ENCODE measurements at places on chromosomes 4 and X.

- no peak for DNase-seq
These were observed 1161.3 kb downstream of the C4orf33 start for GRCh38 chr4:130257271-130257670.

DNA sequence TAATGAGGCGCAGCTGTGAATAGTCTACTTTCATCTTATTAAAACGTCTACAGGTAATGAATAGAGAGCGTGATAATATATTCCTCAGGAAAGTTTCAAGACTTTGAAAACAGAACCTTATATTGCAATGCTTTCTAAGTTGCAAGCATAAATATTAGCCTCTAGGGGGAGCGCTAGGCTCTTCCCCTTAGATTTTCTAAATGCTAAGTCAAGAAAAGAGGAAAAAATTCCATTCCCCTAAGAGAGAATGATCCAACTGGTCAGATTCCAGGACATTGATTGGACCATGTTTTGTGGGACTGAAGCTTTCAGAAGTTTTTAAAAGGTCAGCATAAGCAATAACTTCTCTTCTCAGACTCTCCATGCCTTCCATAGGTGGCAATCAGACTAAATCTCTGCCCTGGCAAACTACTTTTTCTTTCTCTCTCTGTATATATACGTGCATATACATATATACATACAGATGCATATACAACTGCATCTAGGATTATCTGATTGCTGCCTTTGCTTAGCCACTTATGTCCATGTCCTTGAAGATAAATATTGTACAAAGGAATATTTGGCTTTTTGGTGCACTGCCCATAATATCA, 492.9 kb downstream of the INPP4B start:
- DNase-seq = no peak

- DNase-seq = no peak
These were observed 68.2 kb downstream of the USP9X start for GRCh38 chrX:41153448-41153847.

DNA sequence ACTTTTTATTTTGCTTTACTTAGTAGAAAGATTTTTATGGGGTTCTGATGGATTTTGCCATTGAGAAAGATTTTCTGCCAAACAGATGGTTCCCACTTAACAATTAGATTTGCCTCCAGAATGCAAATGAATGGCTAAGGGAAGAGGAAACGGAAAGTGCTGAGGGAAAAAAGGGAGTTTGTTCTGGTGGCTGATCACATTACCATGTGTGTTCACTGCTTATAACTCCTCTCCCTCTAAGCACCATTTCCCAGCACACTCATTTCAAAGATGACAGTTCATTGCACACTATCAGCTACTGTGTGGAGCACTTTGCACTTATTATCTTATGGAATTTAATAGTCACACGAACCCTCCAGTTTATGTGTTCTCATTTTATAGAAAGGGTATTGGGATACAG, 68.0 kb upstream of the GRID2 start:
- DNase-seq = no peak

DNA sequence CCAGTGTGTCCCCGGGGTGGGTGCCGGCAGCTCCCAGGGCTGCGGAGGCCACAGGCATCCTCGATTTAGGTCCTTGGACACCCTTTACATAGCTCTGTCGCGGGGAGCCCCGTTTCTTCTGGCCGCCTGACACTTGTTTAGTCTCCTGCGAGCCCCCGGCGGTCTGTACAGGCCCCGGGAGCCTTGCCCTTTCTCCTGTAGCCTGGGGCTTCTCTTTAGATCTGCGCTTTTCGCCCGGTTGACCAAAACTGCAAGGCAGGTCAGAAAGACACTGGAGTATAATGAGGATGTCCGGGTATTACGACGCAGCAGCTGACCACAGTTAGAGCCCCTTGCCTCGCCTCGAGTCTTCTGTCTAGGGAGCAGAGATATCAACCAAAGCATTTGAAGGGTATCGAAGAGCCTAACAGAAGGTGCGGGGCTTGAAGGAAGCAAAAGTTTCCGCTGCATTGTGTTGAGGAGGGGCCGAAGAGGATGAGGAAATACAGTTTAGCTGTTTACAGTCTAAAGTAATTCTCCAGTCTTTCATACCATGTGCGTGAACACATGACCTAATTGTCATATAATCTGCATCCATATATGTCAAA, 479 bp downstream of the BRCC3 start:
- no peak for DNase-seq

DNA sequence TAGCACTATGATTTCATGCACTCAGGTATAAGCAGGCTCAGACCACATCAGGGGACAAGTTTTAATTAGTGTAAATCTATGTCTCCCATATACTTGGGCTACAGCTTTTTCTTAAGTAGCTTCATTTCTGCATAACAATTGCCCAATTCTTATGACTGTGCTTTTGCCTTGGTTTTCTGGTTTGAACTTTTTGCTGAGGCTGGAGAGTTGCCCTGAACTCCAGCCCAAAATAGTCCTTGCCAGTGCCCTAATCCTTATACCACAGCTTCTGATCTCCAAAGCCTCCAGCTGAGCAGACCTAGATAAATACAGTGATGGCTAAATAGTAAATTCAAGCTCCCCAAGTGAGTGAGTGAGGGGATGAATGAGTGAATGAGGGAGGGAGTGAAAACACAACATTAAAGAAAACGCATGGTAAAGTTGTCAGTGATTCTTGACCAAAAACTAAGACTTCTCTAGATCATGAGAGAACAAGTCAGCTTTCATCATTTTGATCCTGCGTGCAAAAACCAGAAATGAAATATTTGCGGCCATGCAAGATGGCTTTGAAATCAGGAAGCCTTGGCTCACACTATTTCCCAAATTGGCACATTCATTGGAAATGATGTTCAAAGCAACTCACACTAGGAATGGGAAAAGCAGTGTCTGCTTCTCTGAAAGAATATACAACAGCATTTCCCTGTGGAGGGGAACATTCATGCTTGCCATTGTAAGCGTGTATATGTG, 437.1 kb upstream of the CTSO start:
- DNase-seq = no peak

DNA sequence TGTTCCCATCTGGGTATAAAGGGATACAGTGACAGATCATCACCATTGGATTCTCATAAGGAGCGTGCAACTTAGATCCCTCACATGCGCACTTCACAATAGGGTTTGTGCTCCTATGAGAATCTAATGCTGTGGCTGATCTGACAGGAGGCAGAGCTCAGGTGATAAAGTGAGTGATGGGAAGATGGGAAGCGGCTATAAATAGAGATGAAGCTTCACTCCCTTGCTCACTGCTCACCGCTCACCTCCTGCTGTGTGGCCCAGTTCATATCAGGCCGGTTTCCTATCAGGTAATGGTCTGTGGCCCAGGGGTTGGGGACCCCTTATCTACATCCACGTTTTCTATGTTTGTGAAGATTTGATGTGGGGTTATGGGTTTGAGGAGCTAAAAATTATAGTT, 43.7 kb downstream of the FAT4 start:
- no peak for DNase-seq

DNA sequence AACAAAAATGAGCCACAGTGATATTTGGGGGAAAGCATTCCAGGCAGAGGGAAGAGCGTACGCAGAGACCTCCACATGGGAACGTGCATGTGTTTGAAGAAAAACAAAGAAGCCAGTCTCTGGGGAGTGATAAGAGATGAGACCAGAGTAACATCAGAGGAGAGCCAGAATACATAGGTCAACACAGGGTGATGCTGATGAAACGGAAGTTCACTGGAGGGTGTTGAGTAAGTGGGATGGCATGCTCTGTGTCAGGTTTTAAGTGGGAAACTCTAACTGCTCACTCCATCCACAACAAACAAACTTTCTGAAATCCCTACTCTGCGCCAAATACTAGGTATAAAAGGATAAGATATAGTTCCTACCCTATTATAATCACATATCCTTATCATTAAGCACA, 110.0 kb downstream of the ARHGAP6 start:
- DNase-seq = no peak

DNA sequence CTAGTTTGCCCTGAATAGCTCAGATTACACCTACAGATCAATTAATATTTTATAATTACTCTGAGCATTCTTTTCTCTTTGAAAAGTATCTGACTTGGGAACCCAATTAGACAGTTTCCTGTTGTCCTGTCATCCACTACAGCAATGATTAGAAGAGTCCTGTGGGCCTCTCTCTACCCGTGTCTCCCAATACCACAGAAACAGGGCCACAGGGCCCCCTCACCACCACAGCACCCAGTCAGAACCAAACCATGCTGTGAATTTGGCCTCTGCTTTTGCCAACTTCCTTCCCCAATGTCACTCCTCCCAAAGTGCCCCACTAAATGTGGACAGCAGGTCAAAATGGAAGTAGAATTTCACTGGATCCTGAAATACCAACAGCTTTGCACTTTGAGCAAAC, 10.3 kb downstream of the USP46 start:
- DNase-seq = no peak

GRCh38 chr4:183342541-183343533, 20.6 kb upstream of the CLDN24 start:
- no peak for DNase-seq

- no peak for DNase-seq
These were observed 357.7 kb downstream of the BCOR start for GRCh38 chrX:39740078-39740477.

DNA sequence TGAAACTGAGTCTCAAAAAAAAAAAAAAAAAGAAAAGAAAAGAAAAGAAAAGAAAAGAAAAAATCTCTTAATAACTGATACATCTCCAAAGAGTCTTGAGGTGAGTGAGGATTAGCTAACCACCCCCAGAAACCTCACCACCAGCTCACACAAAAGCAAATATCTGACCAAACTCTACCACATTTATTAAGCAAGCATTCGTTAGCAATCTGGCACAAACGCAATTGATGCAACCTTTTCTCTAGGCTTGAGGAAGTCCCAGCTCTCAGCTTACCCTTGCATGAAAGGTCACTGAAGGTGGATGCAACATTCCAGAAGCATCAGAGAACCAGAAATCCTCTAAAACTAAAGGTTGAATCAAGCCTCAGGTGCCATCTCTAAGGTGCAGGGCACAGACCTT, 231.9 kb upstream of the BCOR start:
- DNase-seq = no peak

GRCh38 chr4:165351359-165352130, 24.1 kb downstream of the MSMO1 start:
- DNase-seq = no peak

DNA sequence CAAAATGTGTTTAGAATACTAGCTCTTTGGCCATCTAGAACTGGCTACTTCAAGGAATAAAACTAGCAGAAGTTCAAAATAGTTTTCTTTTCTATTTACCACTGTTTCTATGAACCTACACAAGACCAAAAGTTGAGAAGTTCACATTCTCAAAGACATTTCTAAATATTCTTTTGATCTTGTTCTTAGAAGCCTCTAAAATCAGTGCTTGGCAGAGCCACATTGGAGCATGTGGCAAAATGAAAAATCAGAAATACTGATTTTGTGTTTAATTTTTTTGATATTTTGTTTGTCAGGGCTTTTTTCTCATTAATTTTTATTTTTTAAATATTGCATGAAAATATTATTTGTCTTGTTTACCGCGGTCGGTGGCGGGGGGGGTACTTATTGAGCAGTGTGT, 853.8 kb upstream of the INTU start:
- DNase-seq = no peak

DNA sequence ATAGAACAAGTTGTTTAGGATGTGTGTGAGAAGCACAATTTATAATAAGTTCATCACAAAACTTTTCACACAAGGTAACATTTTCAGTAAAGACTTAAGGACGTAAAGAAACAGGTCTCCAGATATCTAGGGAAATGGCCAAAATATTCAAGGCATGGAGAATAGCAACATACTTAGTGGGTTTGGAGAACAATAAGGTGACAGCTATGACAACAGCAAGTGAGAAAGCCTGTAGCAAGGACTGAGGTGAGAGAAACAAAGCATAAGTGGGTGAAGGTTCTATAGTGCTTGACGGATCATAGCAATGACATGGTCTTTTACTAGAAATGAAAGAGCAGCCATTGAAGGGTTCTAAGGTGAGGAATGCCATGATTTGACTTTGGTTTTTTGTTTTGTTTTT, 1337.3 kb downstream of the PCDH18 start:
- no peak for DNase-seq

GRCh38 chr4:150784305-150784704, 202.4 kb downstream of the MAB21L2 start:
- no peak for DNase-seq

GRCh38 chrX:126551725-126552312, 795 bp downstream of the DCAF12L1 start:
- no peak for DNase-seq

GRCh38 chr4:185772391-185773093, 39.5 kb downstream of the SORBS2 start:
- DNase-seq = no peak

- no peak for DNase-seq
These were observed 25.3 kb downstream of the FBXW7 start for GRCh38 chr4:152510349-152511147.

DNA sequence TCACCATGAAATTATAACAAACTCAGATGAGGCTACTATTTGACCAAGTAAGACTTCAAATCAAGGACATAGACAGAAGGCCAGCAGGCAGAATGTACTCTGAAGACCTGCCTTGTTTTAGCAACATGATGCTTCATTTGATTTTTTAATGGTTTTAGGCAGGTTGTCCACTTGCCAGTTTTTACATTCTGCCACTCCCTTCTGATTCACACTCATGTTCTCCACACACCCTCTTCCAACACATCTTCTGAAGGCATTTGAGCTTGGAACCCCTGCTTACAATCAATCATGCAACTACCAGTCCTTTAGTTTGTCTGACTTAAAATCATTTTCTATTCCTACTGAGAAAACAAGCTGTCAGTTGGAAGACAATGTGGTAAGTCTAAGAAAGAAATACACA, 114.9 kb upstream of the SMIM31 start:
- DNase-seq = no peak

DNA sequence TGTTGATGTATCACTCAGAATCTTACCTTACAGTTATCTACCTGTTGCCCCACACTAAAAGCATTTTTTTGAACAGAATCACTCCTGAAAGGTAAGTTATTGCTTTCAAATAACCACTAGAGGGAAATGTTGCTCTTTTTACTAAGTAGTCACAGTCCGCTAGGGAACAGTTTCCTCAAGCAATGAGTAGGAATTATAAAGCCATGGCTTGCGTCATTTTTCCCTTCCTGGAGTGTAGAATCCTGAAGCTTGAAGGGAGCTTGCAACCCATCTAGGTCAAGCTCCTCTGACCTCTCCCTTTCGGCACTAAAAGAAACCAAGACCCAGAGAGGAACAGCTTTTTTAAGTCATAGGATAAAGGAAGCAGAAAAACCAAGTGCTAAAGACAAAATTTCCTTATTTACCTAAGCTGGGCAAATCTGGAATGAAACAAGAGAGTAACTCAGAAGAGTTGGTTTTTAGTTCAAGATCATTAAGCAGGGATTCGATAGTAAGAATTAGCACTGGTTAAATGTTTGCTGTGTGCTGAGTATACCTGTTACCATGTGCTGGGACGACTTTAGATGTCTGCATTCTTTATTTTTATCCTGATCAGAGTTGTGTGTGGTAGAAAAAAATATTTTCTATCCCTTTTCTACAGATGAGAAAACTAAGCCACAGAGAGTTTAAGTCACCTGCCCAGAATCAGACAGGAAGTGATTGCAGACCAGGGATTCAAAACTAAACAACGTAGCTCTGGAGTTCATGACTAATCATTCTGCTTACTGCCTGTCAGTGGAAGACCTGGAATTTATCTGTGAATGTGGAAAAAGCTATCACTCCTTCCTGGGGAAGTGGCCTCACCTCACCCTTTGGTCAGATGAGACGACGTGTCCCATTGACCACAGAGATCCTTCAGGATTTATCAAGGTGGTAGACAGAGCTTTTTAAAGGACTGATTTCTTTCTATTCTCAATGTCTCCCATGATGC, 631.5 kb downstream of the RAB28 start:
- no peak for DNase-seq

GRCh38 chr4:137599734-137600133, 67.4 kb upstream of the PCDH18 start:
- no peak for DNase-seq

All from T-helper 17 cell (primary cell).